ENCODE measurements at places on chromosomes 7 and 10.

- DNase-seq, result no peak
These were observed 141.1 kb downstream of the DYNC2I1 start for GRCh38 chr7:158997471-158997870.

DNA sequence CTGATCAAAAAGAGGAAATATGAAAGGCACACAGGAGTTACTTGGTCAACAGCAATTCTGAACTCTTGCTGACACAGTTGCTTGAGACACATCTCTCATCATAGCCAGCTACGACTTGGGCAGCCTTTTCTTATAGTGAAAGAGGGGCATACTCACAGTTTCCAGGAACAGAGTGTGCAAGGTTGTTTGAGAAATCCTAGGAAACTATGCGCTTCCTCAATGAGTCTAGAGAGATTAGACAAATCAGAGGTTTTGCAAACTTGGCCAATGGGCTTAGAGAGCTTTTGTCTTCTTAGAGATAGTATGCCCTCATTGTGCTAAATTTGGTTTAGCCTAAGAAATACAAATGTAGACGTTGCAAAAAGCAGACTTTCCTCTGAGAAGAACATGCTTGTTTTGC lies 370.4 kb downstream of the HGF start:
- DNase-seq, result no peak

GRCh38 chr7:115183431-115184057 lies 261.6 kb downstream of the MDFIC start:
- DNase-seq, result no peak

- DNase-seq, result no peak
These were observed 23.5 kb upstream of the EIF5AL1 start for GRCh38 chr10:79488870-79489269.

DNA sequence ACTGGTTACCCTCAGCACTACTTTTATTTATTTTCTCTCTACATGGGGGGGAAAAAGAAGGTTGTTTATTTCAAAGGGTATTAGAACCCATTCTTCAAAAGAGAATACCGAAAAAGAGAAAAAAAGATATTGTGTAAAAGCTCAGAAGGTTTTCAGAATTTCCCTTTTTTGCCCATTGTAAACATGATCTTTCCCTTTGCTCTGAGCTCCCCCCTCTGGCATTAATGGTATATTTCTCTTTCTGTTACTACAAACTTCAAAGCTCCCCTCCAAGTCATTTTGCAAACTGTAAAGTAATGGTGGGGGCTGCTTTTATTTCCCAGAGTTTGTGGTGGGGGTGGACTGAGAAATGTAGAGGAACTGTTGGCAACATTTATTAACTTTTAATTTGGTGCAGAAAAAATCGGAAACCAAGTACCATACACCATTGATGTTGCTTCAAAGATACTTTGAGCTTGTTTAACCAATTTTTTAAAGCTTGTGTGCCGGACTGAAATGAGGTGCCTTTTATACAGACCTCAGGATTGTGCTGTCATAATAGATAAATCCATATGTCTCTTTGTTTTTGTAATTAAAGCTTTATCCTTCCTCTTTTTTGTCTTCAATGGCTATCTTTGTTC lies 181.5 kb downstream of the EXOC4 start:
- peak; percentile 4 for DNase-seq

- DNase-seq, result no peak
These were observed 136.5 kb downstream of the EPC1 start for GRCh38 chr10:32210306-32211045.

GRCh38 chr7:120475994-120476393 lies 203.0 kb downstream of the KCND2 start:
- DNase-seq, result no peak

Measured in GM04503 (cell line).